ENCODE measurements at places on chromosomes 16 and 17.

DNA sequence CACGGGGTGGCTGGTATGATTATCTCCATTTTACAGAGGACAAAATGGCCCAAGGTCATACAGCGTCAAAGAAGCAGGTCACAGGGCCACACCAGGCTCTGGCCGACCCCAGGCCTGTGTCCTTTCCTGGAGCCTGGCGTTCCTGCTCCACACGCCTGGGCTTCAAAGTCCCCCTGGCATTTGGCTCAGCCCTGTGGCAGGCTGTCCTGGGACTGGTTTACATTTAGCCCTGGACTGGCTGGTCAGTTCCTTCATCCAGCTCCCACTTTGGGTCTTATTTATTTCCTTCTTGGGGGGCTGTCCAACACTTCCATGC, 15.3 kb downstream of the TBX2 start:
- no peak for DNase-seq

DNA sequence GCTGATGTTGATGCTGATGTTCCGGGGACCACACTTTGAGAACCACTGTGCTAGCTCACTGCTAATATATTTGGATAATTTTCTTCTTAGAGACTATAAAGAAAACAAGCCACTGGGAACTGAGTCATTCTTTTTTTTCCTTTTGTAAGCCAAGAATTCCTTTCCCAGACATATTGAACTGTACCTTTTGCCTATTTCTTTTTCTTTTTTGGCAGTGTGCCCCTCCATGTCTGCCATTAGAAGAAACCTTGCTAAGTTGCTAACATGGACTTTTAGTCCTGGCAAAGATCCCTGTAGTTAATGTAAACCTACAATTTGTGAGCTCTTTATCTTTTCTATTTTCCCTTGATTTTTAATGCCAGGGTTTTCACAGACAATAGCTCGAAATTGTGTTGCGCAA, 17.3 kb upstream of the ERCC4 start:
- DNase-seq: no peak

- DNase-seq: no peak
Observed at GRCh38 chr16:55663765-55664677, 8.2 kb downstream of the SLC6A2 start.

GRCh38 chr17:39261286-39261685, 35.5 kb upstream of the STAC2 start:
- DNase-seq: no peak

DNA sequence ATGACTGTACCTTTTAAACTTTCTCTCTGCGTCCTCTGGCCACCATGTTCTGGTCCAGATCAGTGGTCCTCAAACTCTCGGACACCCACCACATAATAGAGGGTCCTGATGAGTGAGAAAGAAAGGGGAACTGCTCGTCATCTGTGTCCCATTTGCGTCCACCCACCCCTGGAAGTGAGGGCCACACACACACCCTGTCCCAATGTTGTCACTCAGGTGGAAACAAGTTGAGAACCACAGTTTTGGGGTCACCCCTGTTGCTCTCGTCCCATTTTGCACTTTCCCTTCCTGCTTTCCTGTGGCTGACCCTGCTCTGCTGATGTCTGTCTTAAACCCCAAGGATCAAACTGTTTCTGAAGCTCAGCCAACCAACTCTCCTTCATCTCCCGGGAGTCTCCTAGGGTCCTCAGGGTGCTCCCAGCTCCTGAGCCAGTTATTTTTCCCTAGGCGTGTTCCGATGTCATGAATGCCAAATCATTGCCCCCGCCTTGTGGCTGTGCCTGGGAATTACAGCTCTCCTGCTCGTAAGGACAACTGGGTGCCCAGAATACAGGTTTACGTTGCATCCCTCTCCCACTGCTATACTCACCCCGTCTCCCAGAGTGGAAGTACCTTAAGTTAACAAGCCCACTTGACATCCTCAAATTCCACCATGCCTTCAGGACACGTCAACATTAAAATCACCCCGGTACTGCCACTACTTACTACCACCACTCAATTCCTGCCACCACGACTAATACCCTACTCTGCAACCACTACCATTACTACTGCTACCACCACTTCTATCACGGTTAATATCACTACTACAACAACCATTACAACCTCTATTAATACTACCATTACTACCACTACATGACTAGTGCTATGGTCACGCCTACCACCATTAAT, 26.0 kb upstream of the HNF1B start:
- DNase-seq: no peak

- DNase-seq: peak; percentile 13
Observed at GRCh38 chr16:71441348-71442050, 355 bp downstream of the TLE7 start.

Data from immature natural killer cell (primary cell).